Glutamatergic neuron (in vitro differentiated cells): ENCODE measurements at places on chromosomes 7 and 10.

GRCh38 chr10:30422151-30422695 is 11.8 kb upstream of the MAP3K8 start:
- DNase-seq = no peak

GRCh38 chr10:62502995-62503613 is 128.9 kb downstream of the ZNF365 start:
- no peak for DNase-seq

GRCh38 chr7:104933521-104933988 is 80.5 kb upstream of the KMT2E start:
- DNase-seq = no peak

GRCh38 chr7:83517035-83517700 is 131.8 kb downstream of the SEMA3E start:
- DNase-seq = no peak

GRCh38 chr7:134254311-134254710 is 62.4 kb downstream of the SLC35B4 start:
- DNase-seq = no peak

GRCh38 chr10:33027088-33027487 is 69.1 kb upstream of the ITGB1 start:
- no peak for DNase-seq

DNA sequence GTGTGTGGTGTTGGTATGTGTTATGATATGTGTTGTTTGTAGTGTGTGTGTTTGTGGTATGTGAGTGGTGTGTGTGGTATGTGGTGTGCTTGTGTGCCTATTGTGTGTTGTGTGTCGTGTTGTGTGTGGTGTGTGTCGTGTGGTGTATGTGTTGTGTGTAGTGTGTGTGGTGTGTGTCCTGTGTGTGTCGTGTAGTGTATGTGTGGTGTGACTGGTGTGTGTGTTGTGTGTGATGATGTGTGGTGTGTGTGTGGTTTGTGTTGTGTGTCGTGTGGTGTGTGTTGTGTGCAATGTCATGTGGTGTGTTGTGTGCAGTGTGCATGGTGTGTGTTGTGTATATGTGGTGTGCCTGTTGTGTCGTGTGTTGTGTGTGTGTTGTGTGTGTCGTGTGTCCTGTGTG is 144.6 kb downstream of the DNAJB6 start:
- DNase-seq = no peak
